Heart right ventricle (tissue), 16 donors: ENCODE measurements at places on chromosomes 16 and 17.

DNA sequence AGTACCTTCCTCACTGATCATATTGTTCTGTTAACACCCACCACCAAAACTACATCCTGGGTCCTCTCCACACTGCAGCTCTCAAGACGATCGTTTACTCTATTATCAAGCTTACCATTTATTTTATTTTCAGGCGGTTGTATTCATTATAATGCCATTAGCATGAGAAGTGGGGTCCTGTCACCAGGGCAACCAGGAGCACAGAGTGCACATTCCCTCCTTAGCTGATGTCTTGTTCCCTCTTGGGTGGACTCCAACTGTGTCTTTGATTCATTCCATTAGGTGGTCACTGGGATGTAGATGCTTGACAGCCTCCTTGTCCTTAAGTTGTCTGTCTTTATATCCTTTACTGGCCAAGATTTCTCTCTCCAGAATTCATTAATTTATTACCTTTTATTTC is 965.9 kb upstream of the EEF2KMT start:
- no peak for DNase-seq
- no peak overlapping the region for H3K27ac ChIP-seq
- H3K27me3 ChIP-seq = no peaks in the 10 kb centered on the region
- H3K4me1 ChIP-seq = no peaks in the 10 kb centered on the region
- no peaks in the 10 kb centered on the region for H3K36me3 ChIP-seq
- no peak overlapping the region for H3K4me3 ChIP-seq

GRCh38 chr17:33725675-33726271 is 432.7 kb upstream of the ASIC2 start:
- no peak overlapping the region for H3K27ac ChIP-seq
- peak; percentile 10 for DNase-seq
- peaks cover 46% of the 10 kb centered on the region for H3K27me3 ChIP-seq
- H3K4me1 ChIP-seq = no peaks in the 10 kb centered on the region

- DNase-seq = no peak
- H3K27ac ChIP-seq = no peak overlapping the region
- H3K4me1 ChIP-seq = peaks cover 30% of the 10 kb centered on the region
These were observed 6.3 kb upstream of the XAF1 start for GRCh38 chr17:6749519-6749918.

DNA sequence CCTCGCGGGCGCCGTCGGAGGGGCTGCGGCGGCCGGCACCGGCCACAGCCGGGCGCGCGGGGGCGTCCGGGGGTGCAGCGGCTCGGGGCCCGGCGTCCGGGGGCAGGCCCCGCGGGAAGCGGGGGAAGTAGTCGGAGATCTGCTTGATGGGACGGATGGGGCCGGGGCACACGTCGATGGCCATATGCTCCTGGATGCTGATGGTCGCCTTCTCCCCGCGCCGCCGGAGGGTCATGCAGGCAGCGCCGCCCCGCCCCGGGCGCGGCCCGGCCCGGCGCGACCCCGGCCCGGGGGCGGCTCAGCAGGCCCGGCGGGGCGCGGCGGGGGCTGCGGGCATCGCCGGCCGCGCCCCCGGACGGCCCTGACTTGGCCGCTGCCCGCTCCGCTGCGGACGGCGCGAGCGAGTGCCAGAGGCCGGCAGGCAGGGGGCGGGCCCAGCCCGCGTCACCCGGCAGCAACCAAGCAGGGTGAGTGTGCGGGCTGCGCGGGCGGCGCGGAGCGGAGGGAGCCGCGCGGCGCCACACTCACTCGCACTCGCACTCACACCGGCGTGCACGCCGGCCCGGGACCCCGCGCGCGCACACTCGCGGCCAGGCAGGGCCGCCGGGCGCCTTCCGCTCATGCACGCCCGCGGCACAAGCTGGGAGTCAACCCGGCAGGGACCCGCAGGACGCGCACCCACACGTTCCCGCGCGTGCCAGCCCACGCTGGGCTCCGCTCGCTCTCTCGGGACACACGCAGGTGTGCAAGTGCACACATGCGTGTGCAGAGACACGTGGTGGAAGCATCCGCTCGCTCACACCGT is at the start of gene DOC2B:
Gene DOC2B (minus strand): TSS at position 406 of the 805 bp plus-strand sequence. CDS start 171 bp downstream, at position 235.
- peak within 1 kb of the TSS; percentile 94 for H3K27ac ChIP-seq
- DNase-seq = peak; percentile 31
- peak within 1 kb of the TSS; percentile 56 for H3K4me3 ChIP-seq
- H3K36me3 ChIP-seq = no peaks in the 10 kb centered on the region
- peaks cover 38% of the 10 kb centered on the region for H3K27me3 ChIP-seq

- H3K4me3 ChIP-seq = no peak overlapping the region
- H3K4me1 ChIP-seq = no peaks in the 10 kb centered on the region
- no peaks in the 10 kb centered on the region for H3K36me3 ChIP-seq
- H3K27me3 ChIP-seq = no peaks in the 10 kb centered on the region
- DNase-seq = no peak
- no peak overlapping the region for H3K27ac ChIP-seq
These were observed 228.5 kb downstream of the ABCC12 start for GRCh38 chr16:47927330-47927729.
